ENCODE measurements at places on chromosomes 6 and 20.

DNA sequence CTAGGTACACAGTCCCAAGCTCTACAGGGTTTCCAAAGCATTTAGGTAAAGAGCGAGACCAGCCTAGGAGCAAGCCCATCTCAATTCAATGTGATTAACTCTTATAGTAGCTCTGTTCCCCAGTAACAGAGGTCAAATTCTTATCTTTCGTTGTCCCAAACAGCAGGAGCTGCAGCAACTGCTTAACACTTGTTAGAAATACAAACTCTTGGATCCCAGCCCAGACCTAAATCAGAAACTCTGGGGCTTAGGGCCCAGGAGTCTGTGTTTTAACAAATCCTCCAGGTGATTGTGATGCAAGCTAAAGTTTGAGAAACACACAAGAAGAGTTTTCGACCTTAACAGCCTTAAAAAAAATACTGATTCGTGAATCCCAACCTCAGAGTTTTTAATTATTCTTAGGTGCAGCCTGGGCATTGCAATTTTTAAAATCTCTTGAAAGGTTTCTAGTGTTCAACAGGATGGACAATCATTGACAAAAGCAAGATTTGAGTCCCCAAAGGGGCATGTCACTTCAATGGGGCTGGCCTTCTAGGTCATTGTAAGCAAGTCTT, 127.4 kb upstream of the HCRTR2 start:
- peak; percentile 51 for DNase-seq

GRCh38 chr20:55583036-55583435, 422.3 kb downstream of the CBLN4 start:
- no peak for DNase-seq

GRCh38 chr20:22204801-22205200, 379.6 kb downstream of the FOXA2 start:
- no peak for DNase-seq

DNA sequence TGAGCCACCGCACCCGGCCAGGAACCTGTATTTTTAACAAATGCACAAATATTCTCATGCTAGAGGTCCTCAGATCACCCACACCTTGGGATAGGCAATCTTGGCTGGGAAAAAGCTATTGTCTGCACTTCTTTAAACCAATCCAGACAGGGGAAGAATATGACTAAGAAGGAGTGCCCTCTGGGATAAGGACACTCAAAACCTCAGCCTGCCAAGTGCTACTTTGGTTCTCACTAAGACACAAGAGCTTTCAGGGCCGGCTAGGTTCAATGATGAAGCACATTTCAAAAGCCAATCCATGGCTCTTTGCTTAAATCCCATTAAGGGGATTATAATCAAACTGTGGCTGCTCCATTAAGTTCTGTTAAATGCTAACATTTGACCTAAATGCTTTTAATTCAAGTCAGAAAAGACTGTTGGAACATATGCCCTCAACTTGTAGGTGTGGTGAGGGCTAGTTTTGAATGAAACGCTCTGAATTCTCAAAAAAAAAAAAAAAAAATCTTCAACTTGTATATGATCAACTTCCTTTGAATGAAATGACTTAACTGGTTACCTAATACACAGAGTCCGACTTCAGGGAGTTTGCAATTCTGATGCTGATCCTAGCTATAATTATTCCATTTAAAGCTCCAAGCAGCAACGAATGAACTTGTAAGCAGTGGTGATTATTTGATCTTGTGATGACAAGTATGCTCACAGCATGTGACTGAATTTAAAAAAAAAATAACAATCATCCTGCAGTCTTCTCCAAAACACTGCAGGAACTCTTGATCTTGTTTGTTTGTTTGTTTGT, 56.6 kb downstream of the SLC23A2 start:
- no peak for DNase-seq

GRCh38 chr20:4161401-4162251, 146.3 kb upstream of the RNF24 start:
- DNase-seq: peak; percentile 79

DNA sequence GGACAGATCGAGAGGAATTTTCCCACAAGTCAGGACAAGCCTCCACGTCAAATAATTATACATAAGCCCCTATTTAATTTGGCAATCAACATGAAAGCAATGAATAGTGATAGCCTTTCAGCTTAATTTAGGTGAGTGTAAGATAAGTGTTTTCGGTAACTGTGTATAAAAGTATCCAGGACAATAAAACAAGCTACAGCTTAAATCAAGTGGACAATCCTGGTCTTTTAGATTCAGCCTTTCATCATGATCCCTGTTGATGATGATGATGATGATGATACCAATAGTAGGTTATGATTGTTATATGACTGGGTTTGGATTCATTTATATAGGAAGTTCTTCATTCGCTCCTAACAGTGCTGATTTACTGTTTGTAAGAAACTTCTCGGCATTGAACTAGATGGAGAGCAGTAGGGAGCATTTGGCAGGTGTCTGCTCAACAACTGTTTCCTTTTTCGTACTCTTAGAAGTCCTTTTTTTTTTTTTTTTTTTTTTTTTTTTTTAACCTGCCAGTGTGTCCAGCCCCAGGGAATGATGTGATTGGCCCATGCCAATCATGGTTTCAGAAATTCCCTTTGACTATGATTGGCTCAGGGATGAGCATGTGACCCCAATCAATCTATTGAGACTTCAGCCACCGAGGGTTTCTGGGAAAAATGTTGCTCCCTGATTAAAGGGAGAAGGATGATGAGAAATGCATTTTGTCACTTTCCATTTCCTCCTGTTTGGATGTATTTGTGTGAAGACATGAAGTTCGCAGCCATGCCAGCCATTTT, 11.3 kb upstream of the RNF182 start:
- DNase-seq: no peak

- DNase-seq: no peak
These were observed 158.8 kb downstream of the KIF6 start for GRCh38 chr6:39566456-39566855.

- DNase-seq: peak; percentile 44
These were observed 90.5 kb downstream of the SAMD3 start for GRCh38 chr6:130132286-130132701.

GRCh38 chr20:21515300-21516179, 1.7 kb upstream of the NKX2-2 start:
- no peak for DNase-seq

- no peak for DNase-seq
These were observed 77.8 kb downstream of the TRAM2 start for GRCh38 chr6:52499026-52499425.

DNA sequence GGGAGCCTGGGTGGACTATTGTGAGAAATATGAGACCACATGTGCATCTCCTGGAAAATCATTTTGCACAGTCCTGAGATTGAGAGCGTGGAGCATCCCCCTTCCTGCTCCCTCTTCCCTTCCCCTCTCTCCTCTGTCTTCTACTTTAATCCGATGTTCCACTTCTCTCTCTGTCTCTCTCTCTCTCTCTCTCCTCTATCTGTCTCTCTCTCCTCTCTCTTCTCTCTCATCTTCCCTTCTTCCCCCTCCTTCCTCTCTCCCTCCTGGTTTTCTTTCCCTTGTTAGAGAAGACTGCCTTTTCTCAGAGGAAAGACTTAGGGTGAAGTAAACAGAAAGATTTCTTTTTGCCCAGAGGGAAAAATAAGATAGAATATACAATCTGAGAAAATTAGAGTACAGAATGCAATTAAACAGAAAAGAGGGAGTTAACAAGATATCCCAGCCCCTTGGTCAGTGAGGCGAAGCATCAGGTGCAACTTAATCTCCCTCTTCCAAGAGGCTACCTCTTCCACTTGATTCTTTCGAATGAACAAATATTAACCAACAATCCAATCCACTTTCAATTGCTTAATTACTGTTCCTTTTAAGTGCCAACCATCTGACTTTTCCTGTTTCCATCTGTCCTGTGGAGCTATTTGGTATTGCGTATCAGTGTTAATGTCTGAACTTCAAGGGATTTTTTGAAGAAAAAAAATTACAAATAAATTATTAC, 14.6 kb downstream of the KHDC1 start:
- DNase-seq: no peak

GRCh38 chr20:24034820-24035219, 46.2 kb upstream of the GGTLC1 start:
- no peak for DNase-seq

- DNase-seq: no peak
These were observed 23.0 kb downstream of the RAB23 start for GRCh38 chr6:57198926-57199636.

DNA sequence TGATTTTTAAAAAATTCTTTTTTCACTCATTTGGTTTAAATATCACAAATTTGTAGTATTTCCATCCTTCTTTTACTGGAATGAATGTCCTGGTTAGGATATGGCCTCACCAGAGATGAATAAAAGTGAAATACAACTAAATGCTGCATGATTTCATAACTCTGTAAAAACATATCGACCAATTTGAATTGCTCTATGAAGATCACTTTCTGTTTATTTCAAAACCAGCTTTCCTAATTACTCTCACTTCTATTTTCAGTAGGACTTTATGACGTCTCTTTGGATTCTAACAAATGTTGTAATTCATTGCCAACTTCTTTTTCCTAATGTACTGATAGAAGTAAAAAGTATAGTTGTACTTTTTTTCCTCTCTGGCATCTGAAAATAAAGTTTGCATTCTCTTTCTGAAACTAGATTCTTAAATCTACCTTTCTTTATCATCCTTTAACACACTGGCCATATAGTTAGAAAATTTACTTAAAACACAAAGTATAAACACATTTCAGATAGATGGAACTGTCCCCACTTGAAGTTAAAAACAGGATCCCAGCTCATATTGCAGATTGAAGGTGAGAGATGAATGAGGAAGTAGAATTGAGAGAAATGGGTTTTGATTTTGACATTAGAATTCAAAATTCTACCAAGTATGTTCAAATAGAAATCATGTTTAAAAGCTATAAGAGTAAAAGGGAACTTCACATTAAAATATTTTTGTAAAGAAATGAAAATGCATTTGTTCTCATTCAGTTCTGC, 40.3 kb upstream of the IL20RA start:
- no peak for DNase-seq

DNA sequence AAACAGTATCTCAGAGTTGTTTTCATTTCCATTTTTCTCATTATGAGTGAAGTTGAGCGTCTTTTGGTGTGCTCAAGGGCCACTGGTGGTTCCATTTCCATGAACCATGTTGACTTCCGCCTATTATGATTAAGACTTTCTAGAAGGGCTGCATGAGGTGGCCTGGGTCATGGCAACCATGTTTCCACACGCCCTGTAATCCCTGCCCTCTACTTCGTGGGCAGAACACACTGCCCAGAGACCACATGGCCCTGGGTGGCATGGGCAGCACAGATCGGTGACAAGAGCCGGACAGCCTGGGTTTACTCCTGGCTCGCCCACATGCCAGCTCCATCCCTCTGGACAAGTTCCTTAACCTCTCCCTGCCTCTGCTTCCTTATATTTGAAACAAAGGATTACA, 14.8 kb downstream of the PRPH2 start:
- DNase-seq: no peak

DNA sequence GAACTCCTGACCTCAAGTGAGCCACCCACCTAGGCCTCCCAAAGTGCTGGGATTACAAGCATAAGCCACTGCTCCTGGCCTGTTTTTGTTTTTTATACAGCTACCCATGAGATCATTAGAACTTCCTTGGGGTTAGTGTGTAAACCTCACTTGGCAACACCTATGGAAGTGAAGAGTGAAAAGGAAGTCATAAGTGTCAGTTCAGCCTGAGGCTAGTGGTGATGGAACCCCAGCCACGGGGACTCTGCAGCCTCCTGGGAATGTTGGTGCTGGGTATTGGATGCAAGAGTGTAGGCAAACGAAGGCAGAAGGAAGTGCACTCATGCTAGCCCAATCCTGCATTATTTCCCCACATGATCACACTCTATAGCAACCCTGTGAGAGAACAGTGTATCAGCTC, 33.6 kb upstream of the FUCA2 start:
- no peak for DNase-seq

- DNase-seq: no peak
These were observed 128.6 kb upstream of the HS3ST5 start for GRCh38 chr6:114471450-114471849.

- no peak for DNase-seq
These were observed 15.7 kb upstream of the DNAAF9 start for GRCh38 chr20:3423126-3423525.

- peak; percentile 45 for DNase-seq
These were observed 1.9 kb downstream of the KLHL32 start for GRCh38 chr6:96926425-96926824.

DNA sequence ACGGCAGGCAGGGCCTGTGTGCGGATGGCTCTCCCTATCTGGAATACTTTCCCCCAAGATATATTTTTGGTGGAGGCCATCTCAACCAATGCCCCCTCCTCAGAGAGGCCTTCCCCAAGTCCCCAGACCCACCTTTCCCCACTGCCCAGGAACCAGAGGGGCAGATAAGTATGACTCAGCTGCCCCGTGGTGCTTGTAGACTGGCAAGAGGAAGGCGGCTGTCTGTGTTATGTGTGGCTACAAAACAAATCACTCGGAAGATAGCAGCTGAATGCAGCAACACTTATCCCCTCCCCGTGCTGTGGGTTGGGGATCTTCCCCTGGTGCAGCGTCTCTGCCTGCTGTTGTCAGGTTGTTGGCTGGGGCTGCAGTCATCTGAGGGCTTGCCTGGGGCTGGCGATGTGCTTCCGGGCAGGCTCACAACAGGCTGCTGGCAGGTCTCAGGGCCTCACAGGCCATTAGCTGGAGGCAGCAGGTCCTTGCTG, 7.1 kb downstream of the NPEPL1 start:
- no peak for DNase-seq

- no peak for DNase-seq
These were observed 116.6 kb upstream of the STXBP5 start for GRCh38 chr6:147087641-147088040.

- no peak for DNase-seq
These were observed 6.7 kb downstream of the RAET1G start for GRCh38 chr6:149915970-149916865.

DNA sequence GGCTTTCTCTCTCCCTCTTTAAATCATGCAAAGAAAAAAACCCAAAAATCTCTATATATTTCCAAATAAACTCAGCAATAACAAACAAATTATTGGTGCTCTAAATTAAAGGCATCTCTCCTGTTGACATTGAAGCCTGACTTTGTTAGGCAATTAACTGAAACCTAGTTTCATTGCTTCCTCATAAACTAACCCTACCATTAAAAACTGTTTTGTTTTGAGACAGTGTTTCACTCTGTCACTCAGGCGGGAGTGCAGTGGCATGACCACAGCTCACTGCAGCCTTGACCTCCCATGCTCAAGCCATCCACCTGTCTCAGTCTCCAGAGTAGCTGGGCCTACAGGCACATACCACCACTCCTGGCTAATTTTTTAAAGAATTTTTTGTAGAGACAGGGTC, 34.9 kb downstream of the PIGU start:
- no peak for DNase-seq

DNA sequence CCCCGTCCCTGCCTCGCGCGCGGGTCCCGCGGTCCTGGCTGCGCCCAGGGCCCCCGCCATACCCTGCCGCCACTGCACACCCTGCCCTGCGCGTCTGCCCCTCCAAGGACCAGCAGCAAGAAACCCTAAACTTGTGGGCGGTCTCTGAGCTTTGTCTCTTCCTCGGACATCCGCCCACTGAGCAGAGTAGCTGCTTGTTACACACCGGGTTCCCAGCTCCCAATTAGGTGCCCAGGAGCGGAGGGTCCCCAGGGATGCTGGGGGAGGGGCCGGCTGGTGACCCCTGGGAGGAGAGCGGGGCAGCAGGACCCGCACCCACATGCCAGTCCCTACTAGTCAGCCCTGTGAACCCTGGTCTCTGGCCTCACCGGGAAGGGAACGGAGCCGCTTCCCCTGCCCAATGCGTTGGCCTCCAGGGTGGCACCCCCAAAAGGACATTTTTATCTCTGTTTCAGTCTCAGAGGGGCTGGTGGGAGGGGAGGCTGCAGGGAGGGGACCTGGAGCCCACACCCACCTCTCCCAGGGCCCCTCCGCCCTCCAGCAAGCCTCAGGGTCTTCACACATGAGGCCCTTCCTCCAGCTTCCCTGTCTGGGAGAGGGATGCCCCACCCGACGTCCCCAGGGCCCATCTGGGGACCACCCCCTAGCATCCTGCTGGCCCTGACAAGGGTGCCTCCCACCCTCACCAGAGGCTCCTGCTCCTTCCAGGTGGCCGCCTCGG, 10.5 kb downstream of the STMN3 start:
- DNase-seq: peak; percentile 35
